HepG2 (cell line): ENCODE measurements at places on chromosomes 1 and 21. TPM values are rescaled to one million over a fixed set of nuclear protein-coding genes. Genes with fewer than 3 reads are reported as not detected.

- H3K4me1 ChIP-seq = peaks cover 9% of the 10 kb centered on the region; the same call in 1 of the 2 replicates
- no peak overlapping the region for H3K4me3 ChIP-seq
- no peak for DNase-seq
- peaks cover 3% of the 10 kb centered on the region for H3K36me3 ChIP-seq
- H3K27ac ChIP-seq = no peak overlapping the region
- no peaks in the 10 kb centered on the region for H3K27me3 ChIP-seq
Measured at GRCh38 chr1:55198044-55198443, 17.1 kb downstream of the USP24 start.

The NDC1 gene
- 44.6 and 50.9 TPM in 2 replicates for total RNA-seq

- no peak overlapping the region for H3K27ac ChIP-seq
- no peak overlapping the region for H3K4me3 ChIP-seq
- no peak for DNase-seq
Measured at GRCh38 chr1:65027666-65028358, 61.5 kb upstream of the JAK1 start.

The B3GALT2 gene
- total RNA-seq = not detected in 2 replicates

DNA sequence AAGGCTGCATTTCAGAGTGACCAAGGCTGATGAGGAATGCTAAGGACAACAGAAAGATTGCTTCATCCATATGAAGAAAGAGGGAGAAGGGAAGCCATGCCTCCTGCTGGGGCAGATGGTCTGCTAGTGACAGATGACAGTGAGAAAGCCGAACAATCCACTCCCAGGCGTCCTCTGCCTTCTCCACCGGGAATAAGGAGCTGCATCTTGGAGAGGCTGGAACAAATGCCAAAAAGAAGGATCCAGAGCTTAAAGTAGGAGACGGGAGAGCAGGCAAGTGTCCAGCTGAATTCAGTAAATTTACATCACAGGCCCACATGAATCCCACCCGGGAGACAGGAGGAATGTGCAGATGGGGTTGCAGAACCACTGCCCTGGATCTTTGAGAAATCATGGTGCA, 33.4 kb downstream of the DDX20 start:
- H3K36me3 ChIP-seq = no peaks in the 10 kb centered on the region
- no peak overlapping the region for H3K4me3 ChIP-seq
- no peak for DNase-seq
- no peak overlapping the region for H3K27ac ChIP-seq
- peaks cover 9% of the 10 kb centered on the region; the same call in 1 of the 2 replicates for H3K4me1 ChIP-seq
- H3K27me3 ChIP-seq = peaks cover 44% of the 10 kb centered on the region; the same call in 2 of the 3 replicates
